Cortex of kidney (tissue), 1 donor: ENCODE measurements at places on chromosomes 4 and X.

DNA sequence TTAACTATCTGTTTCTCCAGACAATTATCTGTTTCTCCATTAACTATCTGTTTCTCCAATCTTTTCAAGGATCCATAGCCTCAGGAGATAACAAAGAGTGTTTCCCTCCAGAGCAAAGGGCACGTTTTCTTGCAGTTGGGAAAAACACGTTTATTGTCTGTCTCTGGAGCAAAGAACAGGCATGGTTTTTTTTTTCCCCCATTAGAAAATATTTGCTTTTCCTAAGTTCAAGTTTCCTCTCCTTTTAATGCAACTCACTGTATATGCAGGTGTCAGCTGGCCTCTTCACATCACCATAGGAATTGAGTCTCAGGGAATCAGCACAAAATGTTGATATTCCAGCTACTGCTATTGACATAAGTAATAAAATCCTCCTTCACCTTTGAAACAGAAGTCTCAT lies 984.4 kb downstream of the RAB28 start:
- no peak for DNase-seq

- DNase-seq, result no peak
Measured at GRCh38 chr4:42995343-42995944, 102.9 kb downstream of the GRXCR1 start.

GRCh38 chr4:4271912-4272311 lies 18.0 kb downstream of the LYAR start:
- DNase-seq, result no peak

DNA sequence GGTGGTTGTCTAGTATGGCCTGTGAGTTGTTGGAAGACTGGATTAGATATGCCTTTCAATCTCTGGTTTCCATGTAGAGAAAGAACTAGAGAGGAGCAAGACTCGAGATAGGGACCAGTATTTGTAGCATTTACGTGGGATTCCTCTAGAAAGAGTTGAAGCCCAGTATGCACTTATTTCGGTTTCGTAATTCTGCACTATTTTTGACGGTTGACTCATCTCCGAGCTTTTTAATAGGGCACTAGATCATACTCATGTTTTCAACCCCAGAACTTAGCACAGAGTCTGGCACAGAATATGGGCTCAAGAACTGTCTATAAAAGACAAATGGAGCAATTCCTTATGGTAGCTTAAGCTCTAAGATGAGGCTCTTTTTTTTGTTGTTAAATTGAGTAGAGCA lies 15.7 kb downstream of the HELT start:
- DNase-seq, result no peak

GRCh38 chr4:48212165-48212564 lies 57.5 kb downstream of the TEC start:
- DNase-seq, result no peak

- no peak for DNase-seq
Measured at GRCh38 chr4:162163892-162164759, at the start of gene FSTL5. Gene FSTL5, minus strand, starts transcription at chr4:162164000. Its CDS starts 52,604 bp downstream, at chr4:162111396.

DNA sequence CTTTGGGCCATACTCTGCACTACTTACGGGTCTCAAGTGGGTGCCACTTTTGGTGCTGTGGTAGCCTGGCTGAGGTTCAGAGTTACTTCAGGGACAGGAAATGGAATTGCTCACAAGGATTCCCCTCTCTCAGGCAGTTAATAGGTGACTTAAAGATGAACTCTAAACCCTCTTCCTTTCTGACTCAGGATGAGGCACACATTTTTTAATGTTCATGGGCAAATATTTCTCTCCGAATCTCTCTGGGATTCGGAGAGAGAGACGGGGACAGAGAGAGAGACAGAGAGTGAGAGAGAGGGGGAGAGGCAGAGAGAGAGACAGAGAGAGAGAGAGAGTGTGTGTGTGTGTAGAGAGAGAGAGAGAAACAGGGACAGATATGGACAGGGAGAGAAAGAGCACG lies 79.8 kb downstream of the NYX start:
- no peak for DNase-seq

- DNase-seq, result no peak
Measured at GRCh38 chr4:184715526-184715925, 18.4 kb downstream of the CENPU start.

- DNase-seq, result no peak
Measured at GRCh38 chrX:86051741-86052140, 4.4 kb upstream of the CHM start.
